ENCODE measurements at places on chromosomes 3 and 15. TPM values are rescaled to one million over a fixed set of nuclear protein-coding genes. Genes with fewer than 3 reads are reported as not detected.
A peak's percentile ranks its signal among the peaks of the same experiment; 100 is the strongest.

Gene GALNT15
- 54.4 TPM for total RNA-seq

Gene OTOL1
- total RNA-seq: not detected

Gene GOLGA8G
- not detected for total RNA-seq

Gene FSIP1
- total RNA-seq: 0.85 TPM

Gene C3orf22
- not detected for total RNA-seq

Gene DTX3L
- total RNA-seq: 31.5 TPM

Gene SEMA3B
- 390 TPM for total RNA-seq

Gene NPAP1
- not detected for total RNA-seq

DNA sequence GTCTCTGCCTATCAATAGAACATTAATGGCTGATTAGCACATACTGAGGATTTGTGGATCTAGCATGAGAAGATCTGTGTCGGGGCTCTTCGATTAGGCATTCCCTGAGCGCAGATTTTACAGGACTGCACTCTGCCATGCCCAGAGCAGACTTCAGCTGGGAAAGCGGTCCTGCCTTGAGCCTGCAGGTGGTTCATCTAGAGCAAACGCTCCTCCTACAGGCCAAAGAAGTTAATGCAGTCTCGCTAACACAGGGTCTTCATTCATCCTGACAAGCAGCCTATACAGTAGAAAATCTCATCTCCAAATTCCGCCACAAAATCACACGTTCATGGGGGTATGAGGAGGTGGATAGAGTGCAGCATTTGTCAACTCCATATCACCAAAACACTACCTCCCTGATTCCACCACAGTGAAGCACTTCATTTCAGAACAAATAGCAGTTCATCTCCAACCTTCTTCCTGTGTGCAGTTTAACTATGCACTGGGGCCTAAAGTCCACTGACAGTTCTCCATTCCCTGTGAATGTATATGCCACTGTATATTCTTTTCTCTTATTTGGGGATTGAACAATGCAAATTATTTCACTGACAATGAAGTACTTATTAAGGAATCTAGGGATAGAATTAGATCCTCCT, 405.8 kb downstream of the IGSF11 start:
- DNase-seq: peak; percentile 65

DNA sequence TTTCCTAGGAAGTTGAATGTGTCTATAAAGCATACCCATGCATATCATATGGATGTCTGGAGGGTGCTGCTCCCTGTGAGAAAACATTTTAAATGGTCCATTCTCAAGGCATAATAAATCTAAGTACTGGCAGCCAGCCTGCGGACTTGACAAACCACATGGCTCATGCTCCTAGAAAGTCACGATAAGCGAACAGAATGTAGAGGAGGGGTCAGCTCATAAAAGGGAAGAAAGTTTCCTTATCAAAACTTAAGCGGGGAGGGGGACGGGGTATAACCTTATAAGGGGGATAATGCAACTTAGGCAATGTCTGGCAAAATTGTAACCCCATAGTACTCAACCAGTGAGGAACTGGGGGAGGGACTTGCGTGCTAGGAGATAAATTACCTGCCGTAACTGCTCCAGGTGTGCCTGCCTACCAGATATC, 159.8 kb upstream of the LMCD1 start:
- DNase-seq: no peak

DNA sequence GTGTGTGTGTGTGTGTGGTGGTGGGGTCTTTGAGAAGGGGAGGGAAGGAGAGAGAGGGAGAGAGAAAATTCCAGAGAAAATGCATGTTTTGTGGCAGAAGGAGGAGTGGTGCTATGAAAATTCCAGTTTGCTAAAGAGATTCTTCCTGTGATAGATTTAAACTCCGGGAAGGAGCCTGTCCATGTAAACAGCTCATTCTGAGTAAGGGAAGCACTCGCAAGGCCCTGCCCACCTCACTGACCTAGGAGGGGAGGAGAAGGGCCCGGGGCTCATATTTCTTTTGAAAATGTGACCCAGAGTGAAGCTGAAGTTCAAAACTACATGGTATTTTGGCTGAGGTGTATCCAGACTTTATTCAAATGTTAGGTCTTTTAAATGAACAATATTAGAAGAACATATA, 41.3 kb downstream of the ADAMTSL3 start:
- DNase-seq: no peak

DNA sequence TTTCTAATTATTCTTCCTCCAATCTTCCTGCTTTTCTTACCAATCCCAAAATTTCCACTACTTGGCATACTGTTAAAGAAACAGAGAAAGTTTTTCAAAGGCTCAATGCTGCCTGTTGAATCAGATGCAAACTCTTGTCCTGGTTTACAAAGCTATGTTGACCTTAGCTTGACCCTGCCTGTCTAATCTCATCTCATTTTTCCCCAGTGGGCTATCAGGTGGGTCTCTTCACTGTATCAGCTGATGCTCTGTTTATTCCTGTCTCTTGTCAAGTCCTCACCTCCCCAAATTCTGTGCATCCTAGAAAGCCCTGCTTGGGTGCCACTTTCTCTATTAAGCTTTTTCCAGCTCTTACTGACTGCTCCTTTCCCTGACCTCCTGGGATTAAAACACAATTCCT, 18.2 kb downstream of the NFKBIZ start:
- no peak for DNase-seq

DNA sequence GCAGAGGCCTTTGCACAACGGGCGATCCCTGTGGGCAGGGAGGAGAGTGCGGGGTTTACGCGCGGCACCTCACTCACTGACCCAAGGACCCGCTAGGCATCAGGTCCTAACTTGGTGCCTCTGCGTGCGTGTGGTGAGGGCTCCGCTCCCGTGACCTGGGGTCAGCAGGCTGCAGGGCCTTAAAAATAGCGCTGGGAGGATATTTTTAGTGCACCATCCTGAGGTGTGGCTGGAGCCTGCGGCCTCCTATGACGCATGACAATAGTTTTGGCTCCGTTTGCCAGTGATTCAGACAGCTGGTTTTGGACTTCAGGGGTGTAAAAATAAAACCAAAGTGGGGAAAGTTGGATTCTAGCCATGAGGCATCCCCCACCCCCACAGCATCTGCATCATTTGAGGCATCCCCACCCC, 139.0 kb downstream of the FAM43A start:
- DNase-seq: no peak

- DNase-seq: no peak
These were observed 110.3 kb downstream of the COL6A6 start for GRCh38 chr3:130627143-130627855.

GRCh38 chr15:49627407-49627877, 6.6 kb downstream of the DTWD1 start:
- no peak for DNase-seq

GRCh38 chr3:184299488-184300377, 692 bp downstream of the PSMD2 start:
- DNase-seq: no peak

GRCh38 chr15:41648097-41648496, 12.1 kb upstream of the MGA start:
- DNase-seq: no peak

DNA sequence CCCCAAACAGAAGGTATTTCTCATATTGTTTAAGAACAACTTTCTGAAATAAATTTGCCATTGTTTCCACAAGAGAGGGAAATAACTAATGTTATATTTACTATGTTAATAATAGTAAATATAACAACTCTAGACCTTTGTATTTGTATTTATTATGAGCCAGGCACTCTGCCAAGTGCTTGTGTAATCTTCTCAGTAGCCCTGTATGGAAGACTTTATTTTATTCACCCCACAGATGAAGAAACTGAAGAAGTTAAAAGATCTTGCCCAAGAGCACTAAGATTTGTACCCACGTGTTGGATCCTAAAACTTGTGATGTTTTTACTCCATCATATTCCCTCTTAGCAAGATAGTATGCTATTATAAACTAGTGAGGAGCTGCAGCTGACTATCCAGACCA, 12.0 kb upstream of the GNB4 start:
- no peak for DNase-seq

DNA sequence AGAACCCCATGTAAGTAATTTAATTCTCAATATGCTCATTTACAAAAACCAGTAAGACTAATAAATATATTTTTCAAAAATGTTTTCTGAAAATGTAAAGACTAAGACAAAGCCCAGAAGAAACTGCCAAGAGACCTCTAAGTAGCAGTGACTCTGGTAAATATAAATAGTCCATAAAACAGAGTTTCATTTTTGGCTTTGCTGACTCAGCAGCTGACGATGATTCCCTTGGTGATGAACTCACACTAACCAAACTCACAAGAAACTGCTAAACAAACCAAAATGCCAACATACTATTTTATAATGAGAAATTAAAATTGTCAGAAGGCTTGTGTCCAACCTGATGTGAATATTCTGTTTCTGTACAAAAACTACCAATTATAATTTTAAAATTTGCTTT, 31.5 kb upstream of the IMPG2 start:
- no peak for DNase-seq

DNA sequence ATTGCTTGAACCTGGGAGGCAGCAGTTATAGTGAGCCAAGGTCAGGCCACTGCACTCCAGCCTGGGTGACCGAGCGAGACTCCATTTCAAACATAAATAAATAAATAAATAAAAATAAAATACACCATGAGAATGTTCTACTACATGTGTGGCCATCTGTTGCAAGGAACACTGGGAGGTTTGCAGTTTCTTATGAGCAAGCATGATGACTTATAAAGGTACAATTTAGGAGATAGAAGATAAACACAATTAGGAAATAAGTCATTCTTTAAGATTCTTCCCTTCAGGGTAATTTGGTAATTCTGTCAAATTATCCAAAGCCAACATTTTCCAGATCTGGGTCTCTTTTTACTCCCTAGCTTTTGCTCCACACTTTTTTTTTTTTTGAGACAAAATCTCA, 13.4 kb downstream of the HTR3C start:
- no peak for DNase-seq

DNA sequence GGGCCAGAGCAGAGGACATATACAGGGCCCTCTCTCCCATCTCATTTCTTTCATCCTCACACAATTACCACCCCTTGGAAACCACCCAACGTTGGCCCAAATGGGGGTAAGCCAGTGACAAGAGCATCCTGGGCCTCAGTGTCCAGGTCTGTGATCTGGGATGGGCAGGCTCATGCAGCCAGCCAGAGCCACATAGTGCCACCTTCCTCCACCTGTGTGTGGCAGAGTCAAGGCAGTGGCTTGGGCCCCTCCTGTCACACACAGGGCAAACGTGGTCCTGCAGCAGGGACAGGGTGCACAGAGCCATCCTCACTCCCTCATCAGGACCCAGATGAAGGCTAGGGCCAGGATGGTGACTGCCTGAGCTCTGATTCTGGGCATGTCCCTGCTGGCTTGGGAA, 2.3 kb upstream of the MYL3 start:
- DNase-seq: no peak

DNA sequence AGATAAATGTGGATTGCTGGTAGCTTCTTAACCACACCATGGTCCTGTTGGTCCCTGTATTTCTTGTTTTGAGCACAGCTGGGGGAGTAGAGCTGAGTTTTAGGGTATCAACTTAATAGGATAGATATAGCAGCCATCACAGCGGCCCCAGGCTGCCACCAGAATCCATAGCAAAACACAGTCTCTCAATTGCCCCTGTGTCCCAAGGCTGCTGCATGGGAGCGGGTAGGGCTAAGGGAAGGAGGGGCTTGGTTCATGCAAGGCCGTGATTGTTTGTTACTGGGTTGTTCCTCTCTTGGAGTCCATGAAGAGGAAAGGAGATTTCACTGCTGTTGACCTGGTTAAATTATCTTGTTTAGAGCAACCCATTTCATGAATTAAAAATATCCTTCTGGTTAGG, 22.1 kb downstream of the ARNT2 start:
- DNase-seq: no peak

DNA sequence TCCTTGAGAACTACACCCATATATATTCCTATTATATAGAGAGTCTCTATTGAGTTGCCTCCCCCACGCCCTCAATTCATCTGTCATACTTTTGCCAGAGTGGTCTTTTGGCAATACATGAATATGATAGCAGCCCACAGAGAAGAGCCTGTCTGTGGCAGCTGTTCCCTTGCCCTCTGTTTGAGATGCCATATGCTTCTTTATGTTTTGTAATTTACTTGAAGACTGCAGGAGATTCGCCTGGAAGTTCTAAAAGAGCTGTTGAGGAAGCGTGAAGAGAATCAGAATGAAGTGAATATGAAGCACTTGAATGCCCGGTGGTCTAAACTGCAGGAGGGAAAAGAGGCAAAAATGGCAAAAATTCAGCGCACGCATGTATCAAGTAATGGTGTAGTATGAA, 27.2 kb downstream of the CFAP91 start:
- DNase-seq: no peak

DNA sequence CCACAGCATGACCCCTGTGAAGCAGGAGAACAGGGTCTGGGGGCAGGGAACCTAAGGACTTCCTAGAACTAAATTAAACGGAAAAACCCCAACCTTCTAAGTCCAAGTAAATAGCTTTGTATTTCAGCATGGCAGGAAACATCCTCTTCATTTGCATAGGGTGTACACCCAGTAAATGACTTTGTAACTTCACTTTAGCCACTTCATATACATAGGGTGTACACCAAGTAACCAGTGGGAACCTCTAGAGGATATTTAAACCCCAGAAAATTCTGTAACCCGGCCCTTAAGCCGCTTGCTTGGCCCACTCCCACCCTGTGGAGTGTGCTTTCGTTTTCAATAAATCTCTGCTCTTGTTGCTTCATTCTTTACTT, 41.8 kb downstream of the FSD2 start:
- no peak for DNase-seq

DNA sequence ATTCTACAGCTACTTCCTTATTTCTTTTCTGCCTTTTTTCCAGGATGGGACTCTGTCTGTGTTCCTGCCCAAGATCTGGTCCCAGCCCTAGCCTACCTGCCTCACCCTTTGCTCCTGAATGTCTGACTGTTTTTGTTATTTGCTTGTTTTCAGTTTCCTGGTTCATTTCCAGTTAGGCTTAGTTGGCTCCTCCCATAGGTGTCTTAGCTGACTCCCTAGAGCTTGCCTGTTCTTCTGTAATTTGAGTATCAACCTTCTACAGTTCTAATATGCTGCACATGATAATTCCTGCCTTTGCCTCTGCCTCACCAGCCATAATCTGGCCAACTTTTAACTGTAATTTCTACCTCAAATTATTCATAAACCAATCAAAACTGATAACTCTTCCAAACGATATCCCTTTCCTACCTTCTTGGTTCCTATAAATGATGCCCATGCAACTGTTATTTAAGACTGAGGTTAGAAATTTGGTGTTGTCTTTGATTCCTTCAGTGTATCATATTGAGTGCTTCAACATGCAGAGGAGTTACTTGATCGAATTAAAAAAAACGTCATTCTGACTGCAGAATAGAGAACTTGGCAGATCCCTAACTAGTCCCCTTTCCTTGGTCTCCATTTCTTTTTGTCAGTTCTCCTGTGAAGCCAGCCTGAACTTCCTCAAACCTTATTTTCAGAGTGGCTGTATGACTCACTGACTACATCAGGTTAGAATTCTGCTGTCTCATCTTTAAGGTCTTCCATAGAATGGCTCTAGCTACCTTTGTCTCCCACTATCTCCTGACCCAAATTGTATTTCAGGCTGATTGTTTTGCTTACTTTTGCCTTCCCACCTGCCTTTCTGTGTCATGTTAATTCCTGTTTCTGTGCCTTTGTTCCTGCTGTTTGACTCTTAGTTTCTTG, 8.4 kb downstream of the GOLM2 start:
- DNase-seq: no peak

DNA sequence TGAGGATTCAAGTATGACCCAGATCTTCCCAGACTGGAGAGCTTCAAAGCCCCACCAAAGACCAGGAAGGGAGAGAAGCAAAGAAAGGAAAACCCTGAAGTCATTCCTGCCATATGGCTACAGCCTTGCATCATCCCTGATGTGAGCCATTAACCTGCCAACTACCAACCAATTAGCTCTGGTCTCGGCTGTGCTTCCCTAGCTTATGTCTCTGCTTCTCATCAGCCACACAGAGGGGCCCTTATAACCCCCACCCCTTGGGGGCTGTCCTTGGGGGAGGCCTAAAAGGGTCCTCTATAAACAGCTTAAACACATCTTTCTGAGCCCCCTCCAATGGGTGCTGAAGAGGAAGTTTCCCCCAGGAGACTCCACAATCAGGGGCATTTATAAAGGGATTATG, 52.8 kb downstream of the NOX5 start:
- no peak for DNase-seq
